COR-L47 (cell line): ENCODE measurements at places on chromosomes 2 and 18.

DNA sequence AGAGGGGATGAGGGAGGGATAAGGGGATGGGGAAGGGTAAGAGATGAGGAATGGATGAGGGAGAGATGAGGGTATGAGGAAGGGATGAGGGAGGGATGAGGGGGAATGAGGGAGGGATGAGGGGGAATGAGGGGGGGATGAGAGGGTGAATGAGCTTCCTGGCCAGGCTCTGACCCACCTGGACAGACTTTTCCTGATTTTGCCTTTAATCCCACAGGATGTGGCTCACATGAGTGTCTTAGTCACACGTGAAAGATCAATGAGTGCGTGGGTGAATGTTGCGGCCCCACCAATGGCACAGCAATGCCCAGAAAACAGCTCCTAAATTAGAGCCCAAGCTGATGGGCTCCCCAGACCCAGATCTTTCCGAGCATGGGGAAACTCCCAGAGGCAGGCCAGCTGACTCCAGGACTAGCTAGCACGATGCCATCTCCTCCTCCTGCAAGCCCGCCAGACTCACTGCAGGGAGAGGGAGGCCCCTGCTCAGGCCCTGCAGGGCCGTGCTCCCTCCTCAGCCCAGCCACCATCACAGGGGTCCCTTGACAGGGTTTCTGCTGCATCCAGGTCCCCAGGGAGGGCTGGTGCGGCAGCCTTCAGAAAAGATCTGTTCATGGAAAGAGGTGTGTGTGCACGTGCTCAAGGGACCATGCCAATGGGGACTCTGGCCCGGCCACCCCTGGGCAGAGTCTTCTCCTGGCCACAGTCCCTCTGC is 41.4 kb downstream of the AQP12A start:
- DNase-seq, result no peak

GRCh38 chr2:172403402-172403801 is 24.0 kb upstream of the ITGA6 start:
- DNase-seq, result no peak

- DNase-seq, result no peak
These were observed 391.3 kb downstream of the CMPK2 start for GRCh38 chr2:6474161-6475140.

- DNase-seq, result no peak
These were observed 28.6 kb downstream of the PLA2R1 start for GRCh38 chr2:160033732-160034392.

- DNase-seq, result no peak
These were observed 31.1 kb downstream of the NDUFAF7 start for GRCh38 chr2:37262522-37262921.

DNA sequence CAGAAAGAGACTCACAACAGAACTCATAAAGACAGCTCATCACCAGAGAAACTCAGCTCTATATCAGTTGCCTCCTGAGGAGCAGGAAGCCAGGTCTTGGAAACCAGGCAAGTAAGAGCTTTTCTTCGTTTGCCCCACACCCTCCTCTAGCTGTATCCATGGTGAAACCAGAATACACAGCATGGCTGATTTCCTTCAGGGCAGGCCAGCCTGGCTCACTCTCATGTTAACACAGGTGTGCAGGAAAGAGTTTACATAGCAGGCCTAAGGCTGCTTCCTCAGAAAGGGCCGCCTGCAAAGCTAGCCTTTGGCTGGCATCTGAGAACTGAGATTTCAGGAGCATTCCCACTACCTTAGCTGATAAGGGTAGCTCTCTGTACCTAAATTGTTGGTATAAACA is 65.7 kb downstream of the KLHL14 start:
- DNase-seq, result peak; percentile 35

DNA sequence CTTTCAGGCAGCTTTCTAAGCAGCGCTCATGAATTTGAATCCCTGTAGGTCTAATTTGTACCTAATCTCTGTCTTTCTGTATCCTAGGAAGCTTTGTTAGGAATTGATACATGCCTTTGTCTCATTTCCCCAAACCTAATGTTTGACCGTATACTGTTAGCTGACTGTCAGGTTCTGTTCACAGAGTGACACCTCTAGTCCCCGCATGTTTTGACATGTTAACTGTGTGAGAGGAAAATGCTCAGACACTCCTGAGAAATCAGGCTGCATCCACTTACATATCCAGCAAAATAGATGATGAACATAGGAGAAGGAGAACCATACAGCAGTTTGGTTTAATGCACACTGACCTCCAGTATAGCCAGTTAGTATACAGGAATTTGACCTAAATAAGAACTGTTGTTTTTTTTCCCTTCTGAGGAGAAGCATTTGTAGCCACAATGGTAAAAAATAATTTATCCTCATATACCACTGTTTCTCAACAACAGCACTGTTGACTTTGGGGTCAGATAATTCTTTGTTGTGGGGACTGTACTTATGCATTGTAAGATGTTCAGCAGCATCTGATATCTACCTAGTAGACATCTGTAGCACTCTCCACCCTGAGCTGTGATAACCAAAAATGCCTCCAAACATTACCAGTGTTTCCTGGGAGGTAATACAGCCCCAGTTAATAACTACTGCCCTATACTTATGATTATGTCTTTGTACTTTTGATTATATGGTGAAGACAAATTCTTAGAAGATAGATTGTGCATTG is 130.9 kb downstream of the NCOA1 start:
- no peak for DNase-seq
